ENCODE measurements at places on chromosomes 16 and 17.

DNA sequence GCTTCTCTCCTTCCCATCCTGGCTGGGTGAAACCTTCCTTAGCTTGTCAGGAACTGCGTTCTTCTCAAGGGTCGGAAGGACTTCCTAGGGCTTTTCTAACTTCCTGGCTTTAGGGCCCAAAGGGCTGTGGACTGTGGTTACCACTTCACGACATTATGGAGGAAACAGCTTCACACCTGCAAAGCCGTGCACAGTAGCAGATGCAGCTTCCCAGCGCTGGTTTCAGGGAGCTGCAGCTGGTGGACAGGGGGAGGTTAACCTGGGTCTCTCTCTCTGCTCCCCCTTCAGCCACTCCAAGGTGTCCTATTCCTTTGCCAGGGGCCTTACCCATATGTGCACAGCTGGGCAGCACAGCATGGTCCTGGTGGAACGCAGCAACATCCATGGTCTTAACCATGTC lies 155.8 kb upstream of the CDC42EP4 start:
- DNase-seq: no peak

DNA sequence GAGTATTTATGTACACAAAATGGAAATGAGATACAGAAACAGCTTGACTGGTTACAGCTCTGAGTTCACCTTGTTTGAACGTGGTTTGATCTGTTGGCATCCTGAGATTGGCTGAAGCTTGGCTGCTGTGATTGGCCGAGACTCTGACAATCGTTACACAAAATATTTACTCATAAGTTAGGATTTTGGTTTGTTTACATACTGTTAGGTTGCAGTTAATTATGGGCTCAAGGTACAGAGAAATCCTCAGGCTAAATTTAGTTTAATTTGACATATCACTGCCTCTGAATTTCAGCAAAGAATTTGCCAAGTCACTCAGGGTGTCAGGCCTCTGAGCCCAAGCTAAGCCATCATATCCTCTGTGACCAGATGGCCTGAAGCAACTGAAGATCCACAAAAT lies 227.3 kb downstream of the COPRS start:
- DNase-seq: no peak

- DNase-seq: no peak
Measured at GRCh38 chr17:81867991-81868673, 3.0 kb downstream of the ARHGDIA start.

GRCh38 chr17:15124746-15125145 lies 140.4 kb downstream of the PMP22 start:
- DNase-seq: no peak

DNA sequence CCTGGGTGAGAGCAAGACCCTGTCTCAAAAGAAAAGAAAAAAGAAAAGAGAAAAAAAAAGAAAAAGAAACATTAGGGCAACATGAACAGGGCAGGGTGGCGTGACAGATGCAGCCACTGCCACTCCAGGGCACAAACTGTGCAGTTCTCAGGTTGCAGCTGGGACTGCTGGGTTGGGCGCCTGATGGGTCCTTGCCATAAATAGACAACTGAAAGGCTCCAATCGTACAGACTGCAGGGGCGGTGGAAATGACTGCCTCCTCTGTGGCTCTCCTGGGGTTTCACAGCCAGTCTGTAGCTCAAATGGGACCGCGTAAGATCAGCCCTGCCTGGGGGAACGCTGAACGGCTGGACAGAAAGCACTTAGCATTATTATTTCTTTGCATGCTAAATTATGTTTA lies 130.7 kb downstream of the CPPED1 start:
- no peak for DNase-seq

DNA sequence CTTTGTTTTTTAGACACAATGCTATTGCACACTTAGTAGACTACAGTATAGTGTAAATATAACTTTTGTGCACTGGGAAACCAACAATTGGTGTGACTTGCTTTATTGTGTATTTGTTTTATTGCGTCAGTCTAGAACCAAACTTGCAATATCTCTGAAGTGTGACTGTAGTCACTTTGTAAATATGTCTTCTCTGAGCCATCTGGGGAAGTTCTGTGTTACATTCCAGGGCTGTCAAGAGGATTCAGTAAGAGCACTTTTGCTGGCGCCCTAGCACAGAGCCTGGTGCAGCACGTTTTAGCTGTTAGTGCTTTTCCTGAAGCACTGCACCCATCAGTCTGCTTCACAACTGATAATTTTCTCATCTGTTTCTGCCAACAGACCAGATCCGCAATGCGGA lies 73.2 kb downstream of the NT5M start:
- DNase-seq: no peak

GRCh38 chr17:48412841-48413240 lies 17.2 kb downstream of the SKAP1 start:
- no peak for DNase-seq

- DNase-seq: no peak
Measured at GRCh38 chr17:12979246-12979645, 38.6 kb downstream of the ELAC2 start.

DNA sequence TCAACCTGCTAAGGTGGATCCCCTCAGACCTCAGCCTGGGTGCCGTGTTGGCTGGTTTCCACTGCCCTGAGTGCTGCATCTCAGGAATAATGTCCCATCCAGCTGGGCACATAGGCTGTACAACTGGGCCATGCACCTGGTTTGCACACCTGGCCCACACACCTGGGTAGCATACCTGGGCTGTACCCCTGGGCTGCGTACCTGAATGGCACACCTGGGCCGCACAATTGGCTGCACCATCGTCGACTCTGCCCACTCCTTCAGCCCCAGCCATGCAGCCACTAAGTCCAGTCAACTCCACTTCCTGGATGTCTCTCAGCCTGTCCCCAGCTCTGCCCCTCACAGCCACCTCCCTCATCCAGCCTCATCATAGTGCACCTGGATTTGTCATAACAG lies 7.9 kb downstream of the SLC5A10 start:
- no peak for DNase-seq

DNA sequence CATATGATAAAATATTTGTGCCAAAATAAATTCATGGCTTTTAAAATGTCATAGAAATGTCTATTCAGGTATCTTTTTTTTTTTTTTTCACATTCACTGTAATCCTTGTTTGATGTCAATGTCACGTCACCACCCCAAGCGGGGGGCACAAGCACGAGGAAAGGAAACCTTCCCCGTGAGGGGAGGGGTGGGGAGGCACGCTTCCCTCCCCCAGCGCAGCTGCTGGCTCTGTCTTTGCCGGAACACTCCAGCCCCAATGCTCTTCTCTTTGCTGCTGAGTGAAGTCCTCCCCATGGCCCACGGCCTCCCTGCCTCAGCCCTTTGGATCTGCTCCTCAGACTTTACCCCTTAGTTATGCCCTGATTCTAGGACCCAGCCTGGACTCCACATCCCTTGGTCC lies 1.5 kb downstream of the SLC35G3 start:
- DNase-seq: no peak

DNA sequence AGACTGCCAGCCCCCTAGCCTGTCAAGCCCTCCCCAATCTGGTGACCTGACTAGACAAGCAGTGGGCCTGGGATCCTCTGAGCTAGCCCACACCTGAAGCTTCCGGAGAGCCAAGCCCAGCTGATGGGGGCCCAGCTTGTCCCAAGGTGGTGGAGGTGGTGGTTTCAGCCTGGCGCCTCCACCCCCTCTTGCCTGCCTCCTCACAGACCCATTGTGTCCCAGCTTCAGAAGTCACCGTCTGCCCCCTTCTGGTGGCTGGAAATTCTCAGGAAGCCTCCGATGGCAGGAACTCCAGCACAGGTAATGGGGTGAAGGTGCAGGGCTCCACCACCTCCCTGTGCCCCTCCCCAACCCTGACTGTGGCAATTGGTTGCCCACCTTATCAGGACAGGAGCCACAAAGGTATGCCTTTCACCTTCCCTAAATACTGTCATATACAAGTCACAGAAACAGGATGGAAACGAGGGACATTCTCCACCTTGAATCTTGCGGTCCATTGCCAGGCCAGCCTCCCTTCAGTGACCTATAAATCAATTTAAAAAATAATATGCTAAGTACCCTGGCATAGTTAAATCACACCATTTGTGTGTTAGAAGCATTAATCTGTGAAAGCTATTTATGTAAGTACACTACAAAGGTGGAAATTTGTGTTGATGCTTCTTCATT lies 66.0 kb upstream of the ZNF423 start:
- DNase-seq: no peak

DNA sequence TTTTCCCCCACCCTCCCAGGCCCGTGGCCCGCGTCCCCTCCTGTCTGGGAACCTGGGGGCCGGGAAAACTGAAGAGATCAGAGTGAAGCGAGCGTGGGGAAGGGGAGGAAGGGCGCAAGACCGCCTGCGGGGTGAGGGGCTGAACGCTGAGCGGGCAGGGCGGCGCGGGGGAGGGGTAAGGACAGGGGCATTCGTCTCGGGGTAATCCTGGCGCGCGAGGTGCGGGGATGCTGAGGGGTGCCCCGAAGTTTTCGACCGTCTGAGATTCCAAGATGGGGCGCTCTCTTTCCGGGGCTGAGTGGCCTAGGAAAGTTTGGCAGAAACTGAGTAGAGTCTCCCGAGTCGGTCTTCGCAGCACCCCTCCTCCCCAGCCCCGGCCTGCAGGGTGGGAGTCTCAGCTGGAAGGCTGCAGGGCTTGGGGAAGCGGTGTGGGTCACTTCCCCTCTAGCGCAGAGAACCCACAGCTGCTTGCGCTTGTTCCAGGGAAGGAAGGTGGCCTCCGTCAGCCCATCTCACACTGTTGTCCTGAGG lies 555 bp downstream of the TTYH2 start:
- no peak for DNase-seq

GRCh38 chr17:7191571-7192270 lies 12.6 kb upstream of the ASGR1 start:
- DNase-seq: no peak

GRCh38 chr17:80855196-80855947 lies 136.3 kb upstream of the CHMP6 start:
- DNase-seq: no peak

GRCh38 chr17:41492351-41492750 lies 2.6 kb upstream of the KRT36 start:
- peak; percentile 31 for DNase-seq

GRCh38 chr17:18184143-18185031 lies 759 bp downstream of the ALKBH5 start:
- DNase-seq: no peak

GRCh38 chr17:36601303-36602029 lies at the start of gene MRM1:
TSS of gene MRM1 (plus strand) at chr17:36601583. CDS start at chr17:36601811, 228 bp downstream.
- DNase-seq: peak; percentile 55

DNA sequence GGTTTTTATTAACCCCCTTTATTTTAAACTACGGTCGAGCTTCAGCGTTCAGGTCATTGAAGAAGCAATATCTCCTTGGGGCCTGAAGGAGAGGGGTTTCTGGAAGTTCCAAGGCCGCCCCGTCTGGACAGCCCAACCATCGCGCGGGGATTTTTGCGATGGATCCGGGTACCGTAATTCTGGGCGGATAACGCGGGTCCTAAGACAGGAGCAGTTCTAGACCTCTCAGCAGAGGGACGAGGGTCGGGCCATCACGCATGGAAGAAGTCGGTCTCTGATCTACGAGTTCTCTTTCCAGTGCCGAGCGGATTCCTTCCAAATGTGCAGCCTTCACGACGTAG lies 3.6 kb downstream of the BORCS6 start:
- DNase-seq: no peak

DNA sequence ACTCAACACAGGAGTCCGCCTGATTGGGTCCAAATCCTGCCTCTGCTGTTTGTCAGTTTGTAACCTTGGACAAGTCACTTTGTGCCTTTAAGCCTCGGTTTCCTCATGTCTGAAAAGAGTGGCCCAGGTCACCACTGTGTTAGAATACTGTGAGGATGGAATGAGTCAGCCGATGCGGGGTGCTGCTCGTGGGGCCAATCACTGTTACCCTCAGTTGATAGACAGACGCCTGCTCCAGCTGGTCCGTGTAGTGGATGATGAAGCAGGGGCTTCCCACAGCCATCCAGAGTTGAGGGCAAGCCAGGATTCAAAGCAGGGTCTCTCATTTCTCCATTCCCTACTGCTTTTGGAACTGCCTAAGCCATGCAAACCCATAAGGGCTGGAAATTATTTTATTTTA lies 5.8 kb downstream of the FBXL19 start:
- no peak for DNase-seq

GRCh38 chr17:69060822-69061221 lies at the start of gene ABCA9:
TSS of gene ABCA9 (minus strand) at chr17:69060927. CDS start at chr17:69051126, 9,801 bp downstream.
- DNase-seq: no peak

GRCh38 chr17:58195518-58196123 lies 3.1 kb downstream of the EPX start:
- no peak for DNase-seq

GRCh38 chr17:4559966-4560365 lies 411 bp downstream of the GGT6 start:
- DNase-seq: no peak

GRCh38 chr17:82752371-82753200 lies 721 bp downstream of the TBCD start:
- no peak for DNase-seq

DNA sequence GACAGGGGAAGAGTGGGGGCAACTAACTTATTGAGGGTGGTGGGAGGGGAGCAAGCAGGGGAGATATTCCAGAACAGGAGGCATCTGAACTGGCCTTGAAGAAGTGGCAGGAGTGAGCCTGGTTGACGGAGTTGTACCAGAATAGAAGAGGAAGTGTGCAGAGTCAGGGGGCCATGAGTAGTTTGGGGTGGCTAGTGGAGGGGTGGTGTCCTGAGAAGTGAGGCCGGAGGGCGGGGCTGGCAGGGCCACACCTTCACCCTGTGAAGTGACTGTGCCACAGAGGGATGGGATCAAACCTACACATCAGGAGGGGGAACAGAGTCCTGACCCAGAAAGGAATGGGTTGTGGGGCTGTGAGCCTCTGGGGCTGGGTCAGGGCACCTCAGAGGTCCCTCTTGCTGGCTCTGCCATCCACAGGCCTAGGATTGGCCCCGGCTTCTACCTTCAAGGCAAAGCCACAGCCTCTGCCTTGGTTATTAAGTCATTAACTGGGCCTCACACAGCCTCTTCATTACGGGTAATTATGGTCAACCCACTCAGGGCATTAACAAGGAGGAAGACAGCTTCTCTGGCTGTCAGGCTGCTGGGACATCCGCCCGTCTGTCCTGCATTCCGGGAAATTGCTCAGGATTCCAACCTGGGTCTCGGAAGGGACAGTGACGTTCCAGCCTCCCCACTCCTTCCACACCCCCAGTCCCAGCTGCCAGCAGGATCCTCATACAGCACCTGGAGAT lies 12.7 kb downstream of the SPNS2 start:
- no peak for DNase-seq

DNA sequence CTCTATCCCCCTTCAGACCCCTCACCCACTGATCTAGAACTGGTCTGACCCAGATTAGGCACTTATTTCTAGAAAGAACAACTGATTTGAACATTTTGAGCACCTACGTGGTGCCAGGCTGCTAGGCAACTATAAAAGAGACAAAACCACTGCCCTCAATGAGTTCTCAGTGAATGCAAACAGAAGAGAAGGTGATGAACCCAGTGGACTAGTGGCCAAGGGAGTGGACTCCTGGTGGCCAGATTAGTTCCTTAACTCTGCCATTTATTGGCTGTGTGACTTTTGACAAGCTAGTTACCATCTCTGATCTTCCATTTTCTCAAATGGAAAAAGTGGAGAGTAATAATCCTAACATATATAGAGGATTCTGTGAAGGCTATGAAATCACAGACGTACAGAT lies 259.1 kb upstream of the SALL1 start:
- no peak for DNase-seq

GRCh38 chr17:42673266-42673884 lies 3.4 kb downstream of the PLEKHH3 start:
- DNase-seq: no peak

GRCh38 chr17:49227436-49228261 lies 2.9 kb downstream of the PHOSPHO1 start:
- no peak for DNase-seq

Measured in glomerular endothelial cell (primary cell).